ENCODE measurements at places on chromosomes 1 and 21.

DNA sequence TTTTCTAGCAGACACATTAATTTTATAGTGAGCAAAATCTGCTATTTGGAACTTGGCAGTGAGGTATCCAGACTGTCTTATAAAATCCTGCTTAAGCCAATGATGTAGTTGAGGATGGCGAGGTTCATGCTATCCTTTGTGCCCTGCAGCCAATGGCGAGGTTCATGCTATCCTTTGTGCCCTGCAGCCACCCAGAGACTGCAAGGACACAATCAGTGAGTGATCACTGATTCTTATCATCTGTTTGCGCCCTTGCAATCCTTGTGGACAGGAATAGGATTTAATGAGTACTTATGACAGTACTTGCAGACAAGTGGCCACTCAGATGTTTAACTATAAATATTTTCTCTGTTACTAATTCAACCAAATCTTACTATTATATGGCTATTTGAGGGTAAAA, 112.6 kb downstream of the EIF4G3 start:
- DNase-seq: no peak

DNA sequence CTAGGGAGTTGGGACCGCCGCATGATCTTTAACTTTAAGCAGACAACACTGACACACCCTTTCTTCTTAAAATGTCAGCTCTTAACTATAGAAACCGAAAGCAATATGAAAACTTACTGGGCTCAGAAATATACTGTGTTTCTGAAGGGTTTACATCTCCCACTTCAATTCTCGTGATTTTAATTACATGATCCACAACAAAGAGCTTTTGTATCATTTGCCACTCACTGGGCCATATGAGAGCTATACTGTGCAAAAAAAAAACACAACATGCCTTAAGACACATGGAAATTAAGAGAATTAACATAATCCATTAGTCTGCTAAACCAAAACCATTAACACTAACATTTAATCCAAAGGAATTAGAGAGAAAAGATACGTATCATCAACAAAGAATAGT, 35.0 kb upstream of the RAP1GAP start:
- DNase-seq: no peak

- DNase-seq: no peak
Observed at GRCh38 chr1:209642816-209643215, 9.4 kb downstream of the LAMB3 start.

DNA sequence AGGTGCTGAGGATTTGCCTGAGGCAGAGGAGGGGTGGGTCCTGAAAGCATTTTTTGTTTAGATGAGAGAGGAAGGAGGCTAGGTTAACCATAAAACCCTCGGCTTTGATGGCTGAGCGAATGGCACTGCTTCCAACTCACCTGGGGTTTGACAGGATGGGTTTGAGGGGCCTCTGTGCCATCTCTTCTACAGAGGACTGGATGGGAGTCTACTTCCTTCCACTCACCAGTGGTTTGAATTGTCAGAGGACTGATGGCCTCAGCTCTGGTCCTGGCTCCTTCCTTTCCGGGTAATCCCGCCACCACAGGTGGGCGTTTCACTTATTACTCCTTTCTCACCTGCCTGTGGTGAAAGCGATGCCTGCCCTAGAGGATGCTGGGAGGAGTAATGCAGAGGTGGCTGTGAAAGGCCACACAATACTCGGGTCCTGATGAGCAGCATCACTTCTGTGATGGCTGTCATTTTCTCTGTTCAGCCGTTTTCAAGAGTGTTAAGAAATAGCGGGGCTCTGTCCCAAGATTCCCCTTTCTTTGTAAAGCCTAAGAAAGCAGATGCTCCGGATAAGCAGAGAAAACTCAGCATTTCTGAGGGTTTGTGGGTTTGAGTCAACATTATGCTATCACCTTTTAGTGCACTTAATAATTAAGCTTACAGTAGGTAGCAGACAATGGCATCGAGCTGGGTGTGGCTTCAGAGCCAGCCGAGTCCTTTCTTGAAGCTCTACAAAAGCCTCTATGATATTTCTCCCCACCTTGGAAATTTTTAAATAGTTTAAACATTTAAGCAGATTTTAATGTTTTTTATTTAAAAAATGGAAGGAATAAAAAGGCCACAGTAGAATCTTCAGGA, 220.7 kb downstream of the HLX start:
- no peak for DNase-seq

GRCh38 chr1:154802982-154803920, 66.8 kb downstream of the KCNN3 start:
- no peak for DNase-seq

GRCh38 chr1:227884370-227885134, 63.2 kb downstream of the WNT9A start:
- no peak for DNase-seq

- no peak for DNase-seq
Observed at GRCh38 chr1:161001525-161001924, 19.4 kb downstream of the F11R start.

- no peak for DNase-seq
Observed at GRCh38 chr1:247013391-247013790, 5.5 kb upstream of the ZNF695 start.

GRCh38 chr1:62593825-62594394, 3.4 kb upstream of the ANGPTL3 start:
- DNase-seq: no peak

GRCh38 chr1:68218490-68218889, 13.8 kb downstream of the WLS start:
- DNase-seq: no peak

- peak; percentile 23 for DNase-seq
Observed at GRCh38 chr1:90850181-90850897, 133.2 kb upstream of the BARHL2 start.

GRCh38 chr1:93471911-93472310, 24.0 kb downstream of the FNBP1L start:
- no peak for DNase-seq

DNA sequence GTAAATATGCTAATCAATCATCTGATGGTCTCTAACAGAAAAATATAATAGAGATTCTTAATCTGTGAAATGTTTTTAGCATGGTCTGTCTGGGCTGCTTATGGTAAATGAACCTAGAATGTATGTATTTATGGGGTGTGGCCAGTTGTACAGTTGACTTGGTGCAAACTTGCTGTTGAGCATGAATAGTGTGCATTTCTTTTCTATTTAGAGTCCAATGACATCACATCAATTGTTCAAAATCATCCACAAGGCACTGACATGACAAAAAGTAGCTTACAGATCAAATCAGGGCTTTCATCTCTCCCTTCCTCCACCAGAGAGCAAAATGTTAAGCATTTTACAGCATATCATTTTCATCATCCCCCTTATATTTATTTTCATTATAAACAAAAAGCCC, 1010.3 kb downstream of the KCNT2 start:
- DNase-seq: no peak

GRCh38 chr21:41090981-41091380, 77.0 kb upstream of the BACE2 start:
- DNase-seq: no peak

DNA sequence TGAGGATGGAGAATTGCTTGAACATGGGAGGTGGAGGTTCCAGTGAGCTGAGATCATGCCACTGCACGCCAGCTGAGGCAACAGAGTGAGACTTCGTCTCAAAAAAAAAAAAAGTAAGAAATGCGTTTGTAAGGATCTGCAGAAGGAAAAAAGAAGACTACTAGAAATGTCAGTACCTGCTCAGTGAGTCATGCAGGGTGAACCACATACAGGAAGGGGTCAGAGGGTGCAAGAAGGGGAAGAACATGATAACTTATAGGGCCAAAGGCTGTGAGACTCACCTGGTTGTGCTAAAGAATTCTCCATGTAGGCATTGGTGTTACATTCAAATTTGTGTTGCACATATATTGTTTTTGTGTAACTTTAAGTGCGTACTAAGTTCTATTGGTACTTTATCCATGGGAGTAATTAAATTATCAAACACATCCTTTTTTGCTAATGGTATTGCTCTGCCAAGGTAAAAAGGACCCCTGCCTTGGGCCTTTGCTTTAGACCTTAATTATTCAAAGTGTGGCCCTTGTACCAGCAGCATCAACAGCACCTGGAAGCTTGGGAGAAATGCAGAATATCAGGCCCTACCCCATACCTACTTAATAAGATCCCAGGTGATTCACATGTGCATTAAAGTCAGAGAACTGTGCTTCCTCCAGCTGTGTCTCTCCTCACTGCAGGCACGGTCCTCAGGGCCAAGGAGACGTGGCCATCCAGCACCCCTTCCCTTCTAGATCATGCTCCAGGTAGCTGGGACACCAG, 96.4 kb upstream of the PPP2R5A start:
- no peak for DNase-seq

All from NCI-H1694 (cell line).